ENCODE measurements at places on chromosomes 2 and 18. TPM values are rescaled to one million over a fixed set of nuclear protein-coding genes. Genes with fewer than 3 reads are reported as not detected.

DNA sequence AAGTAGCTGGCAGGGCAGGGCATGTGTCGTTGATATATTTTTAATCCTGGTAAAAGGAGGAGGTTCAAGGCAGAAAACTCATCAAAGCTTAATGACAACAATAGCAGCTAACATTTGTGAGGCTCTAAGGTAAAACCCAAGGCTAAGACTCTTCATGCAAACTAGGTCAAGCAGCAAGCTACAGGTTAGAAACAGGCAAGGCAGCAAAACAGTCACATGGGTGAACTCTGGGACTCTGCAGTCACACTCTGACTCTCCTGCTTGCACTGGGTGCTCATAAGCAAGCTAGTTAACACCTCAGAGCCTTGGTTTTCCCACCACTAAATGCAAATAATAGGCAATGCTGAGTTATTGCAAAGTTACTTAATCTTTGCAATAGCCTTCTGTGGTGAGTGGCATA, 7.9 kb downstream of the IL1RN start:
- no peak for DNase-seq

- no peak for DNase-seq
These were observed 105.9 kb downstream of the AGAP1 start for GRCh38 chr2:235599596-235600338.

The HJURP gene
- polyA plus RNA-seq: 13.5 TPM

GRCh38 chr2:120551522-120551921, 184.1 kb upstream of the GLI2 start:
- DNase-seq: no peak

DNA sequence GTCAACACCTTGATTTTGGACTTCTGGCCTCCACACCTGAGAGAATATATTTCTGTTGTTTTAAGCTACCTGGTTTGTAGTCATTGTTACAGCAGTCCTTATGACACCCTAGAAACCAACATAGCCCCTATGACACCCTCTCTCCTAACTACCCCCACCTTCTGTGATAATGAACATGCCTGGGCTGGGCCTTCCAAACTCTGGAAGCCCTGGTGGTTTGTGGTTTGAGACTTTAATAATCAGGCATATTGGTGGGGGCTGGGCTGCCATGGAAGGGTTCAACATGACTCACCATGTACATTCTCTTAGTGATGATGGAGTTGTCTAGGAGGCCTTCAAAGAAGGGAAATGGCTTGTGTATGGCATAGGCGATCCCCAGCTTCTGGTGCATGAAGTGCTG, 3.3 kb downstream of the SP110 start:
- DNase-seq: no peak

GRCh38 chr18:22980394-22980793, 47.3 kb downstream of the RBBP8 start:
- DNase-seq: no peak

DNA sequence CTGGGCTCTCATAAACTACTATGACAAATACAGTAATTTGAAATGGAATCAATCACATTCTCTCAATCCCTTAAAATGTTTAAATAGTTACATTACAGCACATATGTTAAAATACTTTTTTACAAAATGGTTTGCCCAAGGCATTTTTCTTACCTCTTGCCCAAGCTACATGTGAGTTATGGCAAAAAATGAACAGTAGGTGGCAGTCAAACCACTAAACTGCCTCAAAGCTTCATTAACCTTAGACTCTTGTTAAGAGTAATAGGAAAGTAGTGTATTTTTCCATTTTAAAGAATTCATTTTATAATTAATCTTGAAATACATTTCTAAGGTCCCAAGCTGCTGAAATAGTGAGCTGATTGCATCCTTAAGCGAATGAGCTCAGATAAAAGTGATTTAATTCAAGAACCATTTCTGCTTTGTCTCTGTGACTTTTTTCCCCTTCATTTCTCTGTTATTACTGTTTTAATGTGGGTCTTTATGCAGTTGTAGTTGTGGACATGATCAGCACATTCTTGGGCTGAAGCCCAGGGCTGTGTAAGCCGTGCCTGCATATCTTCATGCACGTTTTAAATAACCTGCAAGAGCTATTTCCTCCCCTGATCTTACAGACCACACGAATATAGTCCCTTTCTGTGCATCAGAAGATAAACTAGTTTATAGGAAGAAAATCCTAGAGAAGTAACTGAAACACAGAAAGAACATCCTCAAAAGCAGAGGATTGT, 311.8 kb downstream of the LNPK start:
- DNase-seq: peak; percentile 71

DNA sequence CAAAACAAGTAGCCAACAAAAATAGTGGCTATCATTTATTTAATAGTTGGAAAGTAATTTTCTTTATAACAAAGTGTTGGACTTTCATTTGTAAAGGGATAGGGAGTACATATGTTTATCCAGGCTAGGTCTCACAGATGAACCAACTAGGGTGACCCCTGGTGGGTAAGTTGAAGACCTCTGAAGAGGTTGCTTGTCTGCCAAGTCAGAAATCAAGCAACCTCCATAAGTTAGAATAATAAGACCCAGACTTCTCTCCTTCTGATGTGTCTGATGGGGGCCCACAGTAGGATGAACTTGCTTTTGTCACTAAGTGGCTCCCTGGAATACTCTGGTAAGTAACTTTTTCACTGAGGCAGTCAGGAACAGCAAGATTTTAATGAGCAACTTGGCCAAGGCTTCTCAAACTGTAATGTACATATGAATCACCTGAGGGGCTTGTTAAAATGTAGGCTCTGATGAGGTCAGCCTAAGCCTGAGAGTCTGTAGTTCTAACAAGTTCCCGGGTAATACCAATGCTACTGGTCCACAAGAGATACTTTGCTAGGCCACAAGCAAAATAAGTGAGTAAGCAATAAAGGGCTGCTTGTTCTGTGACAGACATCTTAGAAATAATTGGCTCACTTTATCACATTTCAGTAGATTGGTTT, 319.6 kb downstream of the PIK3C3 start:
- DNase-seq: peak; percentile 30

GRCh38 chr18:3223356-3223755, 3.6 kb upstream of the MYOM1 start:
- no peak for DNase-seq

DNA sequence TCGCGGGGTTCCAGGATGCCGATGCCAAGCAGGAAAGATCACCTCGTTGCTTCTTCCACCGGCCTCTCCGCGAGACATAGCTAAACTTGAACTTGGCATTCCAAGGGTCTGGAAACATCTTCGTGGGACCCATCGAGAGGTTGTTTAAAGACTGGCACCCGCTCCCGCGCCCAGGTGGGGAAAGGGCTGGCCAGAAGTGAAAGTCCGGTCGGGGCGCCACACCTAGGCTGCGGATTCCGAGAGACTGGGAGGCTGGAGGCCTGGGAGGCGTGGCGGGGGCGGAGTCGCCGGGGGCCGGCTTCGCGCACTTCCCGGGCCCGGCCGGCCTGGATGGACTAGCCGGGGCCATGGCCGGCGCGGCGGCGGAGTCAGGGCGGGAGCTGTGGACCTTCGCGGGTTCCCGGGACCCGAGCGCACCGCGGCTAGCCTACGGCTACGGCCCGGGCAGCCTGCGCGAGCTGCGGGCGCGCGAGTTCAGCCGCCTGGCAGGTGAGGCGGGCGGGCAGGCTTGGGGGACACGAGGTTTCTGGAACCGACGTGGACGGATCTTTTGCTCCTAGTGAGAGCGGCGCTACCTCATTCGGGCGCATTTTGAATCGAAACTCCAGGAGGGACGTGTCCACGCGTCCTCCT, at the start of gene MOCOS:
MOCOS (plus strand) TSS at position 305 of the 633 bp plus-strand sequence; CDS start at position 348, 43 bp downstream.
- DNase-seq: peak; percentile 87

DNA sequence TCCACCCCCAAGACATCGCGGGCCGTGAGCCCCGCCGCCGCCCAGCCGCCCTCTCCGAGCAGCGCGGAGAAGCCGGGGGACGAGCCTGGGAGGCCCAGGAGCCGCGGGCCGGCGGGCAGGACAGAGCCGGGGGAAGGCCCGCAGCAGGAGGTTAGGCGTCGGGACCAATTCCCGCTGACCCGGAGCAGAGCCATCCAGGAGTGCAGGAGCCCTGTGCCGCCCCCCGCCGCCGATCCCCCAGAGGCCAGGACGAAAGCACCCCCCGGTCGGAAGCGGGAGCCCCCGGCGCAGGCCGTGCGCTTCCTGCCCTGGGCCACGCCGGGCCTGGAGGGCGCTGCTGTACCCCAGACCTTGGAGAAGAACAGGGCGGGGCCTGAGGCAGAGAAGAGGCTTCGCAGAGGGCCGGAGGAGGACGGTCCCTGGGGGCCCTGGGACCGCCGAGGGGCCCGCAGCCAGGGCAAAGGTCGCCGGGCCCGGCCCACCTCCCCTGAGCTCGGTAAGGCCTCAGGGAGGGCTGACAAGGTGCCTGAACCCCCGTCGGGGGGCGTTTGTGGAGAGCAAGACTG, 14.2 kb downstream of the SPEG start:
- DNase-seq: no peak

GRCh38 chr18:32684940-32685339, 87.9 kb downstream of the KLHL14 start:
- no peak for DNase-seq

DNA sequence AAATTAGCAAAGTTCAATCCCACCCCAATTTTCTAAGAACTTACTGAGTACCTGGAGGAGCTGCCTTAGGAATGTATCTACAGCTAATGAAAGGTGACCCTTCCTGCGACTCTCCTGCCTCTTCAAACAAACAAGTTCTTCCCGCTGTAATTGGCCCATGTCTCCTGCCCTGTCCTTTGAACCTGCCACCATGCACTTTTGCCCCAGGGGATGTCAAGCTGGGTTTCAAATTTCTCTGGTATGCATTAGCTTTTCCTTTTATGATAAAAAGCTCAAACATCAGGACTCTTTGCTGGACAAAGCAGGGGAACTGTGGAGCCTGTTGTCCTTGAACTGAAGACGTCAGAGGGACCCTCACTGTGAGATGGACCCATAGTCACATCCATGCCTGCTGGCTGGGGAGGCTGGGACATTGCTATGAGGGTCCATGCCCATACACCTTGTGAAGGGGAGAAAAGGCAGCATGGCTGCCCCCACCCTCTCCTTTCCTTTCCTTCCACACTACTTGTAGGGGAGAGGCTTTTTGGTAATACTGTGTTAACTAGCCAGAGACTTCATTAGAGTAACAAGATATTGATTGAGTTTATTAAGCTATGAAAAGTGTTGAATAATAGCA, 210.7 kb upstream of the COPS8 start:
- no peak for DNase-seq

- no peak for DNase-seq
These were observed 83.7 kb upstream of the ZNF397 start for GRCh38 chr18:35157181-35157580.

GRCh38 chr2:223383315-223383714, 218.8 kb downstream of the SCG2 start:
- peak; percentile 79 for DNase-seq

GRCh38 chr2:148745151-148745851, 100.8 kb downstream of the EPC2 start:
- DNase-seq: peak; percentile 36

The DSEL gene
- 38.2 TPM for polyA plus RNA-seq

GRCh38 chr2:37326285-37326684, 1.7 kb upstream of the PRKD3 start:
- peak; percentile 93 for DNase-seq

DNA sequence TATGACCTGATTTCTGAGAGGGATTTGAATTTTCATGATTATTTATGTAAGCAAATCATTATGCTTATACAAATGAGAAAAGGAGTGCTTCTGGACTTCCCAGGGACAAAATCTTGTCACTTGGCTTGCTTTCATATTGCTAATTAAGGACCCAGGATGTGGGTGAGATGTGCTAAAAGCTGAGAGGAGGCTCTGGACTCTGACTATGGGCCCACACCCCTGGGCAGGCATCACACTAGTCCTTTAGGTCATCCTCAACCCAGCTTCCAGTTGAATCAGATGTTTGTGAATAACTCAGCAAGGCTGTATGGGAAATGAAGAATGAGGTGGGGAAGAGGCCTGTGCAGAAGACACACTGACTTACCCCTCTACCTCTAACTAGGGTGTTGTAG, 11.9 kb downstream of the IL1B start:
- peak; percentile 47 for DNase-seq

DNA sequence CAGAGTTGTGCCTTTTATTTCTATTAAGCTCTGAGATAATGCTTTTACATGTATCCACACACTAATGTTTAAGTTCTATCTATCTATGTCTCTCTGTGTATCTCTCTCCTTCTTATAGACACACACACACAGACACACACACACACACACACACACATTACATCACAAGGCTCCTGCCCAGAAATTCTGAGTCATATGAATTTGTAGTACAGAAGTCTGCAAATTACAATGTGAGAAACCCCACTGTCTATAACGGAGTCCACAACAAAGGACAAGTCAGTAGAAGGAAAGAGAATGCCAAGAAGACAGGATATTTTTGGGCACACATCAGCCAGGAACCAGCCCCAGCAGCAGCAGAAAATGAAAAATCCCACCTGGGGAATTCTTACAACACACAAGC, 142.4 kb downstream of the EN1 start:
- DNase-seq: peak; percentile 82

GRCh38 chr2:219001577-219002394, 8.6 kb upstream of the CRYBA2 start:
- DNase-seq: no peak

The WBP1 gene
- polyA plus RNA-seq: 42.4 TPM

GRCh38 chr2:191703079-191703725, 25.3 kb downstream of the NABP1 start:
- no peak for DNase-seq

The PROC gene
- not detected for polyA plus RNA-seq

DNA sequence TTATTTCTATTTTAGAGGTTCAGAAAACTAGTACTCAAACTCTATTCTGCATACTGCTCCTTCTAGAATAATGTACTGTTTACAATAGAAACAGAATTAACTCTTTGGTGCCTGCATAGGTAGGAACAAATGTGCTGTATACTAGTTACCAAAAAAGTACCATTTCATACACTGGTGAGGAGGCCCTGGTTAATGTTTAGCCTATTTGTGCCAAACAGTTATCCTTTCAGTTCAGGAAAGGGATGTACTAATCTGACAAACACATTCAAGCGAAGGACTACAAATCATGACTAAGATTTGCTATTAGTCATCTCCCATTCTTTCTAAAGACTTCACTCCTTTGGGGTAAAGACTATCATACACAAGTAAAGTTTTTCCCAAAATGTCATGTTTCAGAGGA, 47.4 kb downstream of the EXOC6B start:
- DNase-seq: peak; percentile 69

DNA sequence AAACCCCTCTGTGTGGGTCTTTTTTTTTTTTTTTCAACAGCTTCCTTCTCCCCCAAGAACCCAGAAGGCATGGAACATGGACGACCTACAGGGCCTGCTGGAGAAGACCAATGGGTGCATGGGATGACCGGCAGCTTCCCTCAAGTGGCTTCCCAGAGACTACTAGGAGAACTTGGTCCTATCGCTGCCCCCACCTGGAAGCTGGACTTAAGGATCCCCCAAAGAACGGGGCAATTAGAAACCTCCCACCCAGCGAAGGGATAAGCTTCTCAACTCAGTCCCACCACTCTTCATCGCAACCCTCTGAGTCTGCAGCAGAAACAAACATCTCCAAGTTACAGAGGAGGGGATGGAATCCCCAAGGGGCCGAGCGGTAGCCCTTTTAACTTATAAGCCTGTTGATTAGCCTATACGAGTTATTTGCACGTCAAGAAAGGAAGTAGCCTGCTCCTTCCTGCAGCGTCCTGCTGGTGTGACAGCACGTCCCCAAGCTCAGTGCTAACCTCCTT, 1.4 kb downstream of the ACTR1B start:
- DNase-seq: no peak

All from GM23248 (cell line).